RPMI8226 (cell line): ENCODE measurements at places on chromosomes 7 and 10.
A peak's percentile ranks its signal among the peaks of the same experiment; 100 is the strongest.

- no peak for DNase-seq
These were observed 745.5 kb upstream of the POT1 start for GRCh38 chr7:125675169-125675568.

- DNase-seq, result peak; percentile 11
These were observed 145.6 kb downstream of the ADAM12 start for GRCh38 chr10:126242397-126243260.

DNA sequence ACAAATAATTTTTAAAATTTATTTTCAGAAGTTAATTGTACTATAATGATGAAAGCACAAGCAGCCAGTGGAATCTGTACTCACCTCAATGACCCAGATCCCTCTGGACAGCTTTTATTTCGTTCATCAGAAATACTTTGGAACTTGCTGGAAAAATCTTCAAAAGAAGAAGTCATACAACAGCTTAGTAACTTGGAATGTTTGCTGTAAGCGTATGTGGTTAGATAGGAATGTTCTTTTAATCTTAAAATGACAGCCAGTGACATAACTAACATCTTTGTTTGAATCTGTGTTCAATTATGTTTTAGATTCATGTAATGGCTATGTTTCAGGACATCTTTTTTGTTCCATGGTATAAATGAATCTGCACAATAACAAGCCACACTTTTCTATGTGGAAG is 26.8 kb downstream of the CFAP69 start:
- no peak for DNase-seq

DNA sequence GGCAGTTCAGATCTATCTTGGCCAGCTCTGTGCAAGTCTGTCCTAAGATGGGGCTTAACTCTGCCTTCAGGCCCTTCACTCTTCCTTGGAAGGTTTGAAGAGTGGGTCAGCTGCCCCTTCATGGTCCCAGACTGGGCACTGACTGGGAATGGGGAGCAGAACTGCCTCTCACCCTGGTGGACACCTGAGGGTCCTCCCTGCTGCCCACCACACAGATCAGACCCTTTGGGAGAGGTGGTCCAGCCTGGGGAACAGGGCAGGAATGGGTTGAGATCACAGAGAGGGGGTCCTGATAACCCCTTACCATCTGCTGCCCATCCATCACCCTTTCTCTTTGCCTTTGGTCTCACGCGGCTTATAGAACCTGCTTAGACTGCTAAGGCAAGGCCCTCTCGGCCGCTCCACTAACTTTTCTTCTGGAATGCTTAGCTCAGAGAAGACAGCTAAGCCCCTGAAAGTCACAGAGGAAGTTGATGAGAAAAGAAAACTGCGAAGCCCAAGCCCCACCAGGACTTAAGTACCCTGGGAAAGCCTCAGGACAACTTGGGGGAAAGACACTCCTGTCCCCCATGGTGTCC is 402 bp upstream of the CDHR1 start:
- no peak for DNase-seq

DNA sequence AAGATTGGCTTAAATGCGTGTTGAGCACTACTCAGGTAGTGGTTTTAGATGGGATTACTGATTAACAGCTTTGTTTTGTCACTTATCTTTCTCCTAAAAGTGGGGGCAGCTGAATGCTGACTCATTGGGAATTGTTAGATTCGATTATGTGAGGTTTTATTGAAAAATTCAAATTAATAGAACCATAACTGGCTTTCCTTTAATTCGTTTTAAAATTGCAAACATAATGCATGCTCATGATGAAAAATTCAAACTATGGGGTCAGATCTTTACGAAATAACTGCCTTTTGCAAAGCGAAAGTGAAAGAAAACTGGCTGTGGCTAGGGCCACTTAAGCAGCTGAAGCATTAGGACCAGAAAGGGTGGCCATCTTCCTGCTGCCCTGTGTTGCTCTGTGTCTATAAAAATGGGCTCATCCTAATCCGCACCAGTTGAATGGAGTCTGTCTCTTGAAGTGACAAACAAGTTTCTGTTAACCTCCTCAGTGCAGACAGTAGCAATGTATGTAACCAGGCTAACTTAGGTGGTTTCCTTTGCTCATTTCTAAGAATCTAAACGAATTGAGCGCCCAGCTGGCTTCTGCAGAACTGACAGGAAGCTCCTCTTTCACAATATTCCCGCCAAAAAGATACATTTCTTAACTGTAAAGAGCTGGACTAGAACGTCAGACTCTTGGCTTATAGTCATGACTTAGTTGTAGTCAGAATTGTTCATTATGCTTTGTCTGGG is 27.8 kb downstream of the DENND10 start:
- peak; percentile 41 for DNase-seq

- no peak for DNase-seq
These were observed 217.8 kb downstream of the DNAJB6 start for GRCh38 chr7:157554393-157555238.

GRCh38 chr10:37488792-37489657 is 363.6 kb downstream of the ANKRD30A start:
- no peak for DNase-seq

GRCh38 chr10:98302741-98303365 is 34.9 kb upstream of the LOXL4 start:
- DNase-seq, result no peak

GRCh38 chr7:114405427-114405826 is 9.2 kb upstream of the FOXP2 start:
- DNase-seq, result no peak

DNA sequence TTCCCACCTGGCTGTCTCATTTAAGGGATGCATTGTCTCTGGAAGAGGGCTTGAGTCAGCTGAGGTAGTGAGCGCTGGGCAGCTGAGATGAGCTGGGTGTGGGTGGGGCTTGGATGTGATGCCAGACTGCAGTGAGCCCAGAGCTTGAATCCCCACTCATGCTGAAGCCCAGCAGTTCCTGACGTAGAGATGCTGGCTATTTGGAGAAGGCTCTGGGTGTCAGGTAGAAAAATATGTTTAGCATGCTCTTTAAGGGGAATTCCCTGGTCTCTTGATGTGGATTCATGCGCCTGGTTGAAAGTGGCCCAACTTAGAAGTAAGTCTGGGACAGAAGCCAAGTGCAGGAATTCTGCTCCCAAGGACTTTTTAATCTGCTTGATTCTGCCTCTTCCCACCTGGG is 241.5 kb upstream of the IGFBP3 start:
- DNase-seq, result no peak

- DNase-seq, result no peak
These were observed 435.2 kb downstream of the PLXNA4 start for GRCh38 chr7:132141109-132141508.

GRCh38 chr10:122161795-122162194 is 109.3 kb upstream of the BTBD16 start:
- DNase-seq, result no peak

- DNase-seq, result no peak
These were observed 2.6 kb upstream of the BMPER start for GRCh38 chr7:33902746-33903145.

- DNase-seq, result no peak
These were observed 9.6 kb downstream of the PDLIM1 start for GRCh38 chr10:95281206-95281605.

GRCh38 chr7:116162992-116163391 is 47.3 kb upstream of the TES start:
- DNase-seq, result no peak

- DNase-seq, result no peak
These were observed 305.8 kb downstream of the KIF20B start for GRCh38 chr10:90007226-90007625.

DNA sequence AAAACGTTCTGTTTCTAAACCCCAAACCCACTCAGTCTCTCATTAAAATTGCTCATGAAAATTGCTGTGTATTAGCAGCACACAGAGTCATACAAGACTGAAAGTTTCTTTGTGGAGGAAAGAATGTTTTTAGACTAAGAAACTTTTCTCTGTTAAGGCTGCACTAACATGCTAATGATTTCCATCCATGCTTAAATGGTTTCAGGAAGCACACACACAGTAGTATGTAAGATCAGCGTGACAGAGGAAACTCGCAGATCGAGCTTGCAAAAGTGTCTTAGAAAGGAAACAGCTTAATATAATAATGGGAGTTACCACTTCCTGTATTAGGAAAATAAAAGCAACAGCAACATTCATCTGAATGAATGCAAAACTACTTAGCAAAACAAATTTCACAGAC is 112.7 kb downstream of the ICA1 start:
- no peak for DNase-seq

- DNase-seq, result no peak
These were observed 5.3 kb downstream of the GLRX3 start for GRCh38 chr10:130141460-130141859.

- DNase-seq, result no peak
These were observed 92.1 kb downstream of the BTRC start for GRCh38 chr10:101446071-101446470.

DNA sequence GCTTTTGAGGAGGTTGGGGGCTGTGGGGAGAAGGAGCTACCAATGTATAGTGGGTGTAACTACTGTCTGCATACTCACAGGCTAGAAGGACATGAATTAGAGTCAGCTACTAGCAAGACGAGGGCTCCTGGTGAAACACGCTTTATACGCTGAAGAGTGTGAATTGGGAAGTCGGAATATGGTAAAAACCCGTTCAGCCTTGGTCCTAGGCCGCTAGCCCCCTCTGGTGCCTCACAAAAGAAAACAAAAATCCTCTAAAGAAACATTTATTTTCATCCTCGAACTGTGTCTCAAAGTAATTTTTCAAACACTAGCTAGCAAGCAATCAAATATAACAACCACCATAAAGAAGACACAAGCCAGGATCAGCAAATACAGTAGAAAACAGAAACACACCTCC is 338.1 kb upstream of the SEMA3C start:
- DNase-seq, result peak; percentile 36

- no peak for DNase-seq
These were observed 19.2 kb downstream of the CRPPA start for GRCh38 chr7:16402091-16402490.

GRCh38 chr7:26638140-26638539 is 226.2 kb downstream of the SKAP2 start:
- no peak for DNase-seq

DNA sequence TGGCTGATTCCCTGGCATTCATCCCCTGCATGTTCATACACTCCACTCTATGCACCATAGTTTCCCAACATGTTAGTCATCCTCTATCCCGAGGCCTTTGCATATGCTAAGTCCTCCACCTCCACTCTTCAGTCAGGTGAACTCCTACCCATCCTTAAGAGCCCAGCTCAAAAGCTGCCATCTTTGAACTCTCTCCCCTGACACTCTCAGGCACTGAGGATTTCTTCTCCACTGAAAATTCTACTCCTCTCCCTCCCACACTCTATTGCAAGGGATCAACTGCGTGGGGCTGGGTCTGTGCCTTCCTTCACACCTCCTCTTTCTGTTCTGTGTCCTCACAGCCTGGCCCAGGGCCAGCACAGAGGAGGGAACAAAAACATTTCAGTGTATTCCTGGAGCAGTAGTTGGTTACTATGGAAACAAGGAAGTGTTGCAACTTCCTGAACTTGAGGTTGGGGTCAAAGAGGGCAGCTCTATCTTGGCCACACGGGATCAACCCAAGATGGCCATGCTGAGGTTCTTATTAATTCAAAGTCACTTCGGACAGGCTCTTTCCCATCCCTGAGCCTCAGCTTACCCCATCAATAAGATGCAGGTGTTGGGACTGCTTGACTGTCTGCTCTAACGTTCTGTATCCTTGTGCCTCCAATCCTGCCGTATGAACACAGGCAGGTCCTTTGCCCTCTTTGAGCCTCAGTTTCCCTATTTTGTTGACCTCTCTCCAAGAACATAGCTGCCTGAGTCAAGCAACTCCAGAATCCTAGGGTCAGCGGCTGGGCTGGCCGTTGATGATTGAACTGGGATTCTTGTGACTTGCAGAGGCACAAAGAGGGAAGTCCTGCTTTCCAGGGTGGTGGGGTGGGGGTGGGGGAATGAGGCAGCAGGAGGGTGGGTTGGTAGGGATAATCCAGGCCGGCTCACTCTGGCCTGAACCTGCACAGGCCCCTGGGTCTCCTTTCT is 15.5 kb downstream of the ZMIZ1 start:
- peak; percentile 81 for DNase-seq

DNA sequence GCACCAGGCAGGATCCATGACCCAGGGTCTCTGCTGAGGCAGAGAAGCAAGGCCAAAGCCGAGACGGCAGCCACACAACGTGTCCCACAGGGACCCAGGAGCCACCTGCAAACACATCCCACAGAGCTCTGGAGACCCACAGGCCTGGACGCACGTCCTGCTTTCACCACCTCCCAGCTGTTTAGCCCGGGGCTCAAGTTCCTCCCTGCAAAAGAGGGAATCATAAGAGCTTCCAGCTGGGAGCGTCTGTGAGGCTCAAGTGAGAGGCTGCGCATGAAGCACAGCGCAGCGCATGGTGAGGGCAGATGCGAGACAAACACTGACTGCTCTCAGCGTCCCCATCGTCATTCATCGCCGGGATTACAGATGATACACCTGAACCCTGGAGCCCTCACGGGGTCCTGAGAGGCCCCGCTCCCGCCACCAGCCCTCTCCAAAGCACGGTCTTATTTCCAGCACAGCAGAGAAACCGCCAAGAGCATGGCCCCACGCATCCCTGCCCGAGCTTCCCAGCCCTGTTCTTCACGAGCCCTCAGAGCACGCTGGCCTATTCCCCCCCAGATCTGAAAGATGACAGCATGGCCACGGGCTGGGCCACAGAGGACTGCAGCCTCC is 88.7 kb downstream of the MAD1L1 start:
- no peak for DNase-seq
